Stimulated activated CD8-positive, alpha-beta memory T cell treated with anti-CD3 and anti-CD28 coated beads, Interleukin-7, amount 100 ng/mL, for 48 hours (primary cell): ENCODE measurements at places on chromosomes 7 and 10.

DNA sequence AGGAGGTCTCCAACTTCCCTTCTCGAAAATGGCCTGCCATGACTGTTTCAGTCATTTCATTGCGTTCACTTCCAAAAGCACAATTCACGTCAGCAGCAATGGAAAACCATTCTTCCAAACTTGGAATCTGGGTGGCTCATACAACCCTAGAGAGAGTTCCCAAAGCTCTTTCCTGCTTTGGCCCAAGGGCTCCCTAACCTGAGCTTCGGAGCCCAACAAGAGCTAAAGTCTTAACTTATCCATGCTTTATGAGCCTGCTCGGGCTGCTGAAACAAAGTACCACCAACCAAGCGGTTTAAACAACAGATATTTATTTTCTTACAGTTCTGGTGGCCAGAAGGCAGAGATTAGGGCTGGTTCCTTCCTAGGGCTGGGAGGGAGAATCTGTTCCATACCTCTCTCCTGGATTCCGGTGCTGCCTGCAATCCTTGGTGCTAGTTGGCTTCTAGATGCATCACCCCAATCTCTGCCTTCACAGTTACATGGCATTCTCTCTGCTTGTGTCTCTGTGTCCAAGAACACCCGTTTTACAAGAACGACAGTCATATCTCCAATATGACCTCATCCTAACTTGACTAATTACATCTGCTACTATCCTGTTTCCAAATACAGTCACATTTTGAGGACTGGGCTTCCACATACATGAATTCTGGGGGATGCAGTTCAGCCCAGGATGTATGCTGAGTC, 33.5 kb downstream of the CAMK2B start:
- no peak for DNase-seq

GRCh38 chr10:33920351-33920750, 585.9 kb upstream of the NRP1 start:
- DNase-seq = no peak

GRCh38 chr7:135300913-135301765, 67.5 kb downstream of the STRA8 start:
- no peak for DNase-seq

DNA sequence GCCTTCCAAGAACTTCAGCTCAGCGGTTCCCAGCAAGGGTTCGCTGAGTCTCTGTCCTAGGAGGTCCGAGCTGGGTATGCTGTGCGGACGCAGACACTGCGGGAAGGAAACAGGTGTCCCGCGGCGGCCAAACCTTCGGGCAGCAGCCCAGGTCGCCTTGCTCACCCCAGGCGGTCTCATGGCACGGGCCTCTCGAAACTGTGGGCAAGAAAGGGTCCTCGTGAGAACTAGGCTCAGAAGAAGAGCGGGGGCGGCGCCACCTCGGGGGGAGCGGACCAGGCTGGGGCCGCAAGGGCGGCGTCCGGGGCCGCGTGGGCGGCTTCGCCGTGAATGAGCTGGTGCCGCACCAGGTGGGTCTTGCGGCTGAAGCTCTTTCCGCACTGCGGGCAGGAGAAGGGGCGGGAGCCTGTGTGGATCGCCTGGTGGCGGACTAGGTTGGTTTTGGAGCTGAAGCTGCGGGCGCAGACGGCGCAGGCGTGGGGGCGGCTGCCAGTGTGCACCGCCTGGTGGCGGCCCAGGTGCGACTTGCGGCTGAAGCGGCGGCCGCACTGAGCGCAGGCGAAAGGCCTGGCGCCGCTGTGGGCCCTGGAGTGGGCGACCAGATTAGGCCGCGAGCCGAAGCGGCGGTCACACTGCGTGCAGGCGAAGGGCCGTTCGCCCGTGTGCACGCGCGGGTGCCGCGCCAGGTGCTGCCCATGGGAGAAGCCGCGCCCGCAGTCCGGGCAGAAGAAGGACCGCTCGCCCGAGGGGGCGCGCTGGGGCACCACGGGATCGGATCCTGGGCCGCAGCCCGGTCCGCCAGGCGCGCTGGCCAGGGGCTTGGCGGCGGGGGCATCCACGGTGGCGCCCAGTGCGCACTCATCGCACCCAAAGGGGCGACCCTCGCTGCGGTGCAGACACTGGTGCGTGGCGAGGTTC, 8.6 kb downstream of the ZNF467 start:
- DNase-seq = no peak

DNA sequence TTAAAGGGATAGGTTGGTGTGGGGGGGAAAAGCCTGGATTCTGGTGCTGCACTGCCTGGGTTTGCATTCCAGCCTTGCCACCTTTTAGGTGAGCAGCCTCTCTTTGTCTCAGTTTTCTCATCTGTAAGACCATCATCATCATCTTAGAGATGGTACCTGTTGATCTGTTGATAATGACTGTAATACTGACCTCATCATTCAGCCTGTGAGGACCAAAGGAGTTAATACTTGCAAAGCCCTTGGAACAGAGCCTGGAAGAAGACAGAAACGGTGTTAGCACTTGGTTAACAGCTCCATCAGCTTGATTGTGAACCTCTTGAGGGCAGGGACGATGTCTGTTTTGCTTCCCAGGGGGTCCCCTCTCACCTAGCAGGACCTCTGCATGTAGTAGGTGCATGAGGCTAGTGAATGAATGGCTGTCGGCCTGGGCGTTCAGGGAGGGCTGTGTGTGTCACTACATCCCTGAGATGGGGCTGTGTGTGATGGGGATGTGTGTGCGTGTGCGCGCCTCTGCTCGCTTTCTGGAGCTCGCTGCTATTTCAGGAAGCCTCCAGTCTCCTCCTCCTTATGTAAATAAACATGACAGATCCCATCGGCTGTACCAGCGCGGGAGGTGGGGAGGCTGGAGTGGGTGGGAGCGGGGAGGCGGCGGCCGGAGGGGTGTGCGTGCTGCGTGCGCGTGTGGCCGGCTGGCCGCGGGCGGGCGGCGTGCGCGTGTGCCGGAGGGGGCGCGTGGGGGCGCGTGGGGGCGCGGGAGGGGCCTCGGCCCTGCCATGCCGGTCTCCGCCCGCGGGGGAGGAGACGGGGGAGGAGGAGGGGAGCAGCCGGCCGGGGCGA, 61.2 kb downstream of the NEURL1 start:
- DNase-seq = no peak

DNA sequence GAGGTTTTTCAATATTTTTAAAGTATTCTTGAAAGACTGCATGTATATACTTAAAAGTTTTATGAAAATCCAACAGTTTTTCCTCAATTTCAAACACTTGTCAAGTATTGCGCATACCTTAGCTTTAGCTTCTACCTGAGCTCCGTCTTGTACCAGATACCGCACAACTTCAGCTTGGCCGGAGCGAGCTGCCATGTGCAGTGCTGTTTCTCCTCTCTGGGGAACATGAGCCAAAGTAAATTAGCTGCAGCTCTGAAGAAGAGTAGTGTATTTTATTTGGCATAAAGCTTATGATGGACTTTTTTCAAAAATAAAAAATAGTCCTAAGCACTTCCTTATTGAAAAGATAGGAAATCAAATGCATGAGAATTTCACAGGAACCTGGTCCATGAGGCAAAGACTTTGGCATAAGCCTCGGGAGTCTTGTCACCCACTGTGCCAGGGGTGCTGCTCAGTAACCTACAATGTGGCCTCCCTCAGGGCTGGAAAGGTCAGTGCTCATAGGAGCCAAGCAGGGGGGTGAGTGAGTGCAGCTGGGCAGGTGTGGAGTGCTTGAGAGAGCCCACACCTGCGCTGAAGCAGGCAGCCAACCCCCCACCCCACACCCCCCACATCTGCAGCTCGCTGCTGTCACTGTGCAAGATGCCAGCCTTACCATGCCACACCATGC, 189.5 kb downstream of the ANK3 start:
- DNase-seq = no peak

- DNase-seq = no peak
Observed at GRCh38 chr10:5988336-5988920, 11.1 kb upstream of the IL15RA start.

DNA sequence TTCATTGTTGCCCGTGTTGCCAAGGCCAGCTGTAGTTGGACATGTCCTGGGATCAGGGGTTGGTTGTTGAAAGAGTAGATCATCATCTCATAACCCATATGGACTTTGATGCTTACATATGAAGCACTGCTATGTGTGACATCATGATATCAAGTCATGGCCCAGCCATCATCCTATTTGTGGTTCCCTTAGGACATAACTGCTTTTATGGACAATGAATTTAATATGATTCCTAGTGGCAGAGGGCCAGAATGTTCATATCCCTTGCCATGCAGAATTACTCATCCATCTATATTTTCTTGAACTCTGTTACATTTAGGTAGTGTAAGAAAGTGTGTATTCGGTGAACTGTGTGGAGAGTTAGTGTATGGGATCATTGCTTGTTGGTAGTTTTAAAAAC, 343.9 kb upstream of the LRGUK start:
- no peak for DNase-seq

GRCh38 chr7:138425026-138425425, 35.0 kb upstream of the TRIM24 start:
- no peak for DNase-seq

GRCh38 chr10:78310481-78311080, 276.9 kb downstream of the RPS24 start:
- no peak for DNase-seq

- no peak for DNase-seq
Observed at GRCh38 chr10:110207805-110208613, 604 bp downstream of the MXI1 start.

DNA sequence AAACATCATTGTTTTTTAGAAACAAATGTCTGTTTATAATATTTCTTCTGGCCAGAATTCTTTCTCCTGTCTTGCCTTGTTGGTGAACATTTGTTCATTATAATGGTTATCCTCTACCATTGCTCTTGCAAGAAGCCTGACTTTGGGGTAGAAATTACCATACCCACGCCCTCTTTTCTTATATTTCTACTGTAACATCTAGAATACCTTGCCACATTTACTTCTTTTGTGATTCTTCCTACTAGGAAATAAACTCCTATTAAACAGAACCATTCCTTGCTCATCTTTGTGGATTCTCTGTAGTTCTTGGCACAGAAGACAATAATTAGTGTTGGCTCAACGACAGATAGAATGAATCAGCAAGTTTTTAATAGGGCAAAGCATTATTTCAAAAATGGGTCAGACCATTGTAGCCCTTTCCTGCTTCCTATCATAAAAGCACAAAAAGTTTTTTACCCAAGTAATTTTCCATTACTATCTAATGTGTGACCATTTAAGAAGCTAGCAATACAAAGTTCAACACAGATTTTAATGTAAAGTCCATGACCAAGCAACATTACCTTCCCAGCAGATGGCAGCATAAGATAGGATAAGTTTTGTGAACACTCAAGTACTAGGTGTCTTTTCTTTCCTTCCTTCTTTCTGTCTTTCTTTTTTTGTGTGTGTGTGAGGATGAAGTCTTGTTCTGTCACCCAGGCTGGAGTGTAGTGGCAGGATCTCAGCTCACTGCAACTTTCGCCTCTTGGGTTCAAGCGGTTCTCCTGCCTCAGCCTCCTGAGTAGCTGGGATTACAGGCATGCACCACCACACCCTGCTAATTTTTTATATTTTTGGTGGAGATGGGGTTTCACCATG, 270.4 kb downstream of the HGF start:
- DNase-seq = no peak

- DNase-seq = no peak
Observed at GRCh38 chr10:128793726-128794655, 667.8 kb upstream of the MKI67 start.

GRCh38 chr10:3805201-3805790, 20.3 kb upstream of the KLF6 start:
- DNase-seq = peak; percentile 55

- DNase-seq = no peak
Observed at GRCh38 chr7:93843260-93843659, 47.3 kb downstream of the TFPI2 start.

DNA sequence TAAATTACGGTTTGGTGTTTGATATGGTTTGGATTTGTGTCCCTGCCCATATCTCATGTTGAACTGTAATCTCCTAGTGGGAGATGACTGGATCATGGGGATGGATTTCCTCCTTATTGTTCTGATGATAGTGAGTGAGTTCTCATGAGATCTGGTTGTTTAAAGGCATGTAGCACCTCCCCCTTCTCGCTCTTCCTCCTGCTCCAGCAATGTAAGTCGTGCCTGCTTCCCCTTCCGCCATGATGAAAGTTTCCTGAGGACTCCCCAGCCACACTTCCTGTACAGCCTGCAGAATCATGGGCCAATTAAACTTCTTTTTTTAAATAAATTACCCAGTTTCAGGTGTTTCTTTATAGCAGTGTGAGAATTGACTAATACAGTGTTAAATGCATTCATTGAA, 116.6 kb downstream of the DOCK4 start:
- DNase-seq = no peak

- DNase-seq = no peak
Observed at GRCh38 chr10:73248259-73248724, 1.2 kb upstream of the DNAJC9 start.

DNA sequence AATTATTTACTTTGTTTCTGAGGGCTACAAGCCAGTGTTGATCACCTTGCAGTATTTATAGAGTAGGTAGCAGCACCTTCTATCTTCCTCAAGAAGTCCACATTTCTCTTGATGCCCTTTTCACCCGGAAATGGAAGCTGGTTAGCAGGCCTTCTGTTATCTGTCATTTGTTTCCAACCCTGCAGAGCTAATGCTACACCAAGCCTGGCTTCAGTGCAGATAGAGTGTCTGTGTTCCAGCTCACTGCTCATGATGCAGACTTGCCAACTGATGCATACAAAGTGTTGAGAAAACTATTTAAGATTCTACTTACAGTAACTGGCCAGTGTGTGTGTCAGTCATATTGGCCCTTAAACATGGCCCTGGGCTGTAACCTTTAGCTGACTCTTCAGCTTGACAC, 301.0 kb downstream of the LHFPL3 start:
- no peak for DNase-seq

- DNase-seq = no peak
Observed at GRCh38 chr7:80614851-80615271, 23.6 kb upstream of the CD36 start.

DNA sequence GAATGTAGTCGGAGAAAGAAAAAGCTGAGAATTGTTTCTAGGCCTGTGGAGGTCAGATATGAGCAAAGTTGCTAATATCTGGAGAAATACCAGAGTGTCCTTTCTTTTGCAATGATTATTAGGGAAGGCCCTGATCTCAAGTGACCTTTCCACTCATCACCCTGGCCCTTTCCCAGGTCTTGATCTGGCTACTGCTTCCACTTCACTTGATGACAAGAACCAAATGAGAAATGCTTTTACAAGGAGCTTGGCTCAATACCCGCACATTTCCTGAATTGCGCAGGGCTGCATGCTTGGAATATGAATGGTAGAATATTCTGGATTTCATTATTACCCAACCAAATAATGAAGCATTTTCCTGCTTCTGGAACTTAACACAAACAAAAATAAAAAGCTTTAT, 104.6 kb downstream of the ITGB8 start:
- DNase-seq = no peak

DNA sequence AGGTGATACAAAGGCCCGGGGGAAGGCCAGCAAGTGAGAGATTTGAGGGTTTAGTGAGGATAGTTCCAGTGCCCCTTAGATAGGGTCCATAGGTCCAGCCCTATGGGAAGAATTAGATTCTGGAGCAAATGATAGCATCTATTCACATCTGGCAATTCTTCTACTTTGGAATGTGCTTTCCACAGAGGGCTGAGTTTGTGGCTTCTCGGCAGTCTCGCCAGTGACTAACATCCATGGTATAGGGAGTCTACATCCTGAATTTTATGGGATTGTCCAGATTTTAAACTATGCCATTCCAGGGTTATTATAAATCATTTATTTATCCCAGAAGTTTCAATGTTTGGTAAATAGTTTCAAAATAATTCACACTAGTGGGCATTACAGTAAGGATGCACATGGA, 207.3 kb upstream of the ADO start:
- no peak for DNase-seq
